Forelimb muscle (tissue), 1 donor: ENCODE measurements at places on chromosomes 7 and 10. TPM values are rescaled to one million over a fixed set of nuclear protein-coding genes. Genes with fewer than 3 reads are reported as not detected.

The ZNF735 gene
- not detected for polyA plus RNA-seq

The PTF1A gene
- polyA plus RNA-seq, result not detected

The CALN1 gene
- polyA plus RNA-seq, result 1.6 TPM

The SLC13A1 gene
- polyA plus RNA-seq, result not detected

The OPALIN gene
- polyA plus RNA-seq, result not detected

The ITPRID1 gene
- polyA plus RNA-seq, result 0.52 TPM

The PLCE1 gene
- 47.9 TPM for polyA plus RNA-seq

The PNLIPRP2 gene
- 0.25 TPM for polyA plus RNA-seq

The SSC4D gene
- polyA plus RNA-seq, result 0.94 TPM

The VCL gene
- polyA plus RNA-seq, result 138 TPM

The ZNF503 gene
- polyA plus RNA-seq, result 10.8 TPM

The AGR2 gene
- polyA plus RNA-seq, result 14.2 TPM

The GAD2 gene
- polyA plus RNA-seq, result 0.15 TPM

The ELN gene
- 91.6 TPM for polyA plus RNA-seq

The HMX2 gene
- not detected for polyA plus RNA-seq

The CEP55 gene
- 6.2 TPM for polyA plus RNA-seq

The TBX20 gene
- polyA plus RNA-seq, result not detected

The CC2D2B gene
- polyA plus RNA-seq, result 1.5 TPM

The ZCCHC24 gene
- 68.8 TPM for polyA plus RNA-seq

The ZNF518A gene
- polyA plus RNA-seq, result 19.1 TPM

The NEUROG3 gene
- not detected for polyA plus RNA-seq

The EFCAB10 gene
- 1.4 TPM for polyA plus RNA-seq

The PHKG1 gene
- 41.5 TPM for polyA plus RNA-seq

The PYROXD2 gene
- 13.7 TPM for polyA plus RNA-seq

The TSPAN33 gene
- 39.6 TPM for polyA plus RNA-seq

The HABP2 gene
- 0.19 TPM for polyA plus RNA-seq

The KCND2 gene
- polyA plus RNA-seq, result 1.2 TPM
